Upper lobe of right lung (tissue), 1 donor: ENCODE measurements at places on chromosomes 13 and 19. TPM values are rescaled to one million over a fixed set of nuclear protein-coding genes. Genes with fewer than 3 reads are reported as not detected.

DNA sequence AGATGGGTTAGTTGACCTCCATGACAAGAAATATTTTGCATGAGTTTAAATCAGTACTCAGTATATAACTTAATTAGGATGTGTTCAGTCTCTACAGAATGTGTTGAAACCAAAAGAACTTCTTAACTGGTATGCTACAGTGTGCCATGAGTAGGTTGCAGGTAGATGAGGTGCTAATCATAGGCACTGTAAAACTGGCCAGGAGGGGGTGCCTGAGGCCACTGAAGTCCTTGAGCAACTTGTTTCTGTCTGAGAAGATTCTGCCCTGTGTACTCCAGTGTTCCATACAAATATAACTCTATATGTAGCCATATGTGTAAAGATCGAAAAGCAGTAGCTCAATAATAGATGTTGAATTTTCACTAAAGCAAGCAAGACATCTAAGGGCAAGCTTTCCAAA, 549.2 kb upstream of the KLF12 start:
- no peak for DNase-seq

- no peak for DNase-seq
Measured at GRCh38 chr13:49791315-49791710, 1.2 kb downstream of the KPNA3 start.

PROZ gene
- not detected for total RNA-seq

- peak; percentile 95 for DNase-seq
Measured at GRCh38 chr19:47112166-47112996, 1.2 kb downstream of the ZC3H4 start.

SBK3 gene
- 1.8 TPM for total RNA-seq

DNA sequence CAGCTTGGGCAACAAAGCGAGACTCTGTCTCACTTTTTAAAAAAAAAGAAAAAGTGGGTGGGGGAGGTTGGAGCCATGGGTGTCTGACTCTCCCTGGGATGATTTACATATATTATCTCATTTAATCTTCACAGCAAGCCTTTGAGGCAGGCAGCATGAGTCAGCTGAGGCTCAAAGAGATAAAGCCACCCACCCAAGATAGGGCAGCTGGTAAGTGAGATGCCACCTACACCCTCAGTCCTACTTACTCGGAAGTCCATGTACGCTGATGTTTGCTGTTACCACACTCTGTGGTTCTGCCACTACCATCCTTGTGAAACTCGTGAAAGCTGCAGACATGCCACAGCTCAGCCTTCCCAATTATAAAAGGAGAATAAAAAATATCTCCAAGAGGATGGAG, 142.0 kb upstream of the TSHZ3 start:
- DNase-seq, result no peak

ISYNA1 gene
- 34.6 TPM for total RNA-seq

DNA sequence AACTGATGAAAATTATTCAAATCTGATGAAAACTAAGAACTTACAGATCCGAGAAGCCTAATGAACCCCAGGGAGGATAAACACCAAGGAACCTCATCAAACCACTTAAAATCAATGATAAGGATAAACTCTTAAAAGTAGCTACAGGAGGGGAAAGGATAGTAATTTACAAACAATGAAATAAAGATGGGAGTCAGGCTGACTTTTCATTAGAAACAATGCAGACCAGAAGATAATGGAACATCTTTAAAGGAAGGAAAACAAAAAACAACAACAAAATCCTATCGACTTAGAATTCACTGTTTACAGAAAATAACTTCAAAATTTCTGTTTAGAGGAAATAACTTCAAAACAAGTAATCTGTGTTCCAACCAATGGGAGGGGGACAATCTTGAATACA, 73.4 kb downstream of the ZDHHC20 start:
- DNase-seq, result no peak

DNA sequence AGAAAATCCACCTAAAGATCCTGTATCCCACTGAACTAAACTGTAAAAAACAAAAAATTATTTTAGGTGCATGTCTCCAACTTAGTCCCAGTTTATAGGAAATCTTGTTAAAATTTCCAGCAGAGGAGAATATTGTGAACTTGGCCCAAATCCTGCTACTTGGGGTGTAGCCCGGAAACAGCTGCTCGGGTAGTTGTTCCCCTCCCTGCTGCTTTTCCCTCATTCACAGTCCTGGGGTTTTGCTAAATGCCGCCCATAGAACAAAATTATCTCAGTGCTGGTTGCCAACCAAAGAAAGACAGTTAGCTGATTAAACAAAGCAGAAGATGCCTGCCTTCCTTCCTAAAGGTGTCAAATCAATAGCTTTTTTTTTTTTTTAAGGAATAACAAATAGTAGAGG, 330.5 kb upstream of the KLF12 start:
- no peak for DNase-seq

DNA sequence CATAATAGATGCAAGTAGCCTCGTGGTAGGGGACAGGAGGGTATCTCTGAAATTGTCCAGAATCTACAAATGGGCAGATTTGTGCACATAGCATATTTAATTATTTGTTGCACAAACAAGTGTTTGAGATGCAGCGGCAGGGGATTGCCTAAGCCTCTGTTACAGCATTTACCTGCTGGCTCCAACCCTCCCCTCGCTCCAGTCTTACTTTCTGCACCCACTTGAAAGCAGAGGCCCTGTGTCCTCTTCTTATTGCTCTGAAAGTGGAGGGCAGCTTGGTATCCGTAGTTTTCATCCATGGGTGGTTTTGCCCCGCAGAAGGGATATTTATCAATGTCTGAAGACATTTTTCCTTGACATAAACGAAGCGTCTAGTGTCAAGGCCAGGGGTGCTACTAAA, 73.0 kb upstream of the STK24 start:
- no peak for DNase-seq

GRCh38 chr19:7069042-7069903, at the start of gene ZNF557:
ZNF557 (plus strand) TSS chr19:7069703; CDS start chr19:7075075, 5,372 bp downstream.
- DNase-seq, result peak; percentile 99

DNA sequence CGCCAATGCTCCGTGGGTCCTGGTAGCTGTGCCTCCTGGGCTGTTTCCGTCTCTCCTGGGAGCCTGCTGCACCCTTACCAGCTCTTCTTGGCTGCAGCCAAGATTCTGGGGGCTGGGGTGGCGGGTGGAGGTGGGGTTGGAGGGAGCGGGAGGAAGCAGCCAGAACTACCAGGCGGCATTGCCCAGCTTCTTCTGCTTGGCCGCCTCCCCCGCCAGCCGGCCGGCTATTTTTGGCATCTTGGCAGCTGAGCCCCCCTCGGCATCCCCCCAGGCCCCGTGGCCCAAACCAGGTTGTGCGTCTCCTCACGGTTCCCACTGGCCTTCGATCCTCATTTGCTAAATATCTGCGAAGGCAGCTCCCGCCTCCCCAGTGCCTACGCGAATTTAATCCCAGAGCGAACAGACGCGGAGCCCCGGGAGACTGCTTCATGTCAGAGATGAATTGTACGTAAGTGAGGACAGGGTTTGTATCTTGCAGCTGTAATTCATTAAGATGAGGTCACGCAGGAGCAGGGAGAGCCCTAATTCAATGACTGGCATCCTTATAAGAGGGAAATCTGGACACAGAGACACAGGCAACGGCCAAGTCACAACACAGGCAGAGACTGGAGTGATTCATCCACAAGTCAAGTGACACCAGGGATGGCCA, 12.8 kb upstream of the PEAK3 start:
- no peak for DNase-seq

DNA sequence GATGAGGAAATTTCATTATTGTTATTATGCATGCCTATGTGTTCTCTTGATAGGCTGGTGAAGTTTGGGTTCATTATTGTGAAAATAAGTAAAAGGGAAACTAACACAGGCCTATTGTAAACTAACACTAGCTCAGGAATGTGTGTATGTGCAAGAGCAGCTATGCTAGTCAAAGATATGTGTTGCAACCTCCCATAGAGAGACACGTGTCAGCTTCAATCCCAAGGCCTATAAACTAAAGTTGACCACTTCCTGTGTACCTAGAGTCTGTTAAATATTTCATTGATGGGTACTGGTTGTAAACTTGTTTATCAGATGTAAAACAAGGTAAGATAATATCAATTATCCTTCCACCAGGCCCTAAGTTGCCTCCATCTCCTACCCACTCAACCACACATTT, 44.7 kb upstream of the ZNF30 start:
- DNase-seq, result no peak

HRC gene
- 2.2 TPM for total RNA-seq

GRCh38 chr13:38895075-38895474, 95.6 kb downstream of the STOML3 start:
- no peak for DNase-seq

DNA sequence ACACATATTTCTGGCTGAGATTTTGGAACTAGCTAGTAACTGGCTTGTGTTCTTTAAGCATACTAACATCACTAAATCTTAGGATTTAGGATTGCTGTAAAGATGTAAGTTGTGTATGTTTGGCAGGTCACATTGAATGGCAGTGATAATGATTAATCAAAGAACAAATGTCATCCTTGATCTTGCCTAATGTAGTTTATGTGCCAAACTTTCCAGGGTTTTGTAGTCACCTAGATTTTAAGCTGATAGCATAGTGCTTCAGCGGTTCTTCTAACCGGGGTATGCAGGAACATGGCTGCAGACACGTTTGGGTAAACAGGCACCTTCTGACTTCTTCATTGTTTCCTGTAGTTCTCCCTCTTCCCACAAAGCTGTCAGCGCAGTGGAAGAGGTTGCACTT, 9.7 kb downstream of the CLN5 start:
- no peak for DNase-seq

CEBPA gene
- 59.1 TPM for total RNA-seq

DNA sequence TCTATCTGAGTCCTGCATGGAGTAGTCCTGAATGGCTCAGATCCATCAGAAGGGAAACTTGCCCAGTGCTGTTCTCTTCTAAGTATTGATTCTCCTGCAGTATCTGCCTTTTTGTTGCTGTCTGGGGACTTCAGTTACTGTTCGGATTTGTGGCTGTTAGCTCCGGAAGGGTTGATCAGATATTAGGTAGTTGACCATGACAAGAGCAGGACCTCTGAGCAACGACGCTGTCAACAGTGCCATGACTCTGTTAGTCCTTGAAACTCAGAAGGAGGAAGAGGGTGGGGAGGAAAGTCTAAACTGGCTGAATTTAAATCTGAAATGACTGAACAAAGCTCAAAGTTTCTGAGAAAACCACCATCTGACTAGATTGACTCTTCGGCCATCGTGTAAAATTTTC, 42.2 kb downstream of the CCNE1 start:
- DNase-seq, result no peak

- DNase-seq, result no peak
Measured at GRCh38 chr19:47236072-47236675, 5.2 kb upstream of the BBC3 start.

GRCh38 chr13:66703597-66703996, 526.5 kb downstream of the PCDH9 start:
- no peak for DNase-seq

DNA sequence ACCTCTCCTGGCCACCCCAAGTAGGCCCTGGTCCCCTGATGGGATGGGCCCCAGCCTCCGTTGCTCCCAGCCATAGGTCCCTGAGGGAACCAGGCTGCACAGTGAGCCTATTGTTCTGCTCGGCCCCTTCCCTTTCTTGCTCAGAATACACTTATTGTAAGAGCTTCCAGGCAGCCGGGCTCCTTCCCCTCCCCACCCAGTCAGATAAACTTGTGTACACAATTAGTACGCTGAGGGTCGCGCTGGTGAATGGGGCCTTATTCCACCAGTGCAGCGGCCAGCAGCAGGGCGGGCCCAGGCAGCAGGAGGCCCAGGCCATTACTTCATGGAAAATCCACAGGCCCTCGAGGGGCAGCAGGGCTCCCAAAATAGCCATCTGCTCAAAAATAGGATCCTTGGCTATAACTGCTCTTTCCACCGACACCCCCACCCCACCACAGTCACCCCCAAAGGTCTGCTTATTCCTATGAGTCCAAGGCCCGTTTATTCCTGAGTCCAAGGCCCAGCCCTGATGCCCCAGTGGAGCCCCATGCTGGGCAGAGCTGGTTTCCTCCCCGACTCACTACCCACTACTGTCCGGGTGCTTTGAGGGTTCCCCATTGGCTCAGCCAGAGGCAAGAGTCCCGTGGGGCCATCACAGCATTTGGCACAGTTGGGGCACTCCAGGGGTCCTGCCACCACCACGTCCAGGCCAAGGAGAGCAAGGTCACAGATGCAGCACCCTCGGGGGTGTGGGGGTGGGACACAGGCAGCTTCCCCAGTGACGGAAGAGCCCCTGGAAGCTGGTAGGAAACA, 22.1 kb downstream of the CAPN12 start:
- DNase-seq, result no peak

GRCh38 chr13:50844084-50844875, 788 bp upstream of the DLEU7 start:
- no peak for DNase-seq

DNA sequence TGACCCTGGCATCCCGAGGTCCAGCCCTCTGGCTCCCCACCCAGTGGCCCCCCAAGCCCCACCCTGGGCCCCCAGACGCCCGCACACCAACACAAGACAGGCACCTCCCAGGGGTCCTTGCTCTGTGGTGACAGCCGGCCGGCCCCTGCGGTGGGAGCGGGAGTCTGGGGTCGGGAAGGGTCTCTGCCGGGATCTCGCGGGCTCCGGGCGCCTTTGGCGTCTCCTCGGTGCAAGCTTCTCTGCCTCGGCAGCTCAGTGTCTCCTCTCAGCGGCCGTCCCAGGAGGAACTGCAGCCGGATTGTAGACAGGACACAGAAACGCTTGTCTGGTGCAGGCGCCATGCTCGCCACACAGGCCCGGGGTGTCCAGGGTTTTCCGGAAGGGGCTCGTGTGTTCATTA, 43.7 kb downstream of the TMEM255B start:
- peak; percentile 62 for DNase-seq

KIR2DL4 gene
- 0.46 TPM for total RNA-seq

DNA sequence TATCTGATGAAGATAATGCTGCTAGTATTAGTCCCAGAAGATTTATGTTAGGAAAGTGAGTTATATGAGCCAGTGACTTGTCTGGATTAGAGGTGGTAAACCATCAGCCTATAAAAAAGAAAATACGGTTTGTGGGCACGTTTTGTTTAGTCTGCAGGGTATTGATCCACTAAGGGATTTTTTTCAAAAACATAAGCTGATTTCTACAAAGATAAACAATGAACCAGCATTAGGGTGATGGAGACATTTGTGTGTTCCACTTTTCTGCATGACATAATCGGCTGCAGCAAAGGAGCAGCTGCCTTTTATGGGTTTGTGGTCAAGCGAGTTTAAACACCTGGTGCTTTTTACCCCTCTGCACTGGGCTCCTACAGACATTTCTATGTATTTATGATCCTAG, 836.4 kb upstream of the GPC6 start:
- DNase-seq, result no peak

IQCN gene
- total RNA-seq, result 4.9 TPM

DNA sequence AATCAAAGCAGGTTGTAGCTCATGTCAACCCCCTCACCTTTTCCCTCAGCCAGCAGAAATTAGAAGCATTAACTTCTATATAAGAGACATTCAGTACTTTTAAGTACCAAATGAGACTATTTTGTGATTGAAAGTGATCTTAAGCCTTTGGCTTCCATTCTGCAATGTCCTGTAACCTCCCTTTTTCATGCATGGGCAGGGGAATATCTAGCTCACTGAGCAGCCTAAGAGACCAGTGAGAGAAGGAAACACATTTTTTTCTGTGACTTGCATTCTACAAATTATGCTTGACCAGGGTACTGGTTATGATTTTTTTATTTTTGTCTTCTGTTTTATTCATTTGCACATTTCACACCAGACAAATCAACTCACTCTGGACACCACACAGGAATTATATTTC, 369.6 kb downstream of the KCTD12 start:
- DNase-seq, result no peak

ZNF613 gene
- total RNA-seq, result 5.8 TPM

GRCh38 chr13:98212763-98213162, 35.7 kb upstream of the RNF113B start:
- DNase-seq, result no peak

B3GNT3 gene
- 2.1 TPM for total RNA-seq

- DNase-seq, result peak; percentile 64
Measured at GRCh38 chr19:55622242-55622969, 2.0 kb downstream of the ZNF784 start.

GRCh38 chr13:39310961-39311360, 272.7 kb downstream of the NHLRC3 start:
- no peak for DNase-seq
